ENCODE measurements at places on chromosomes 6 and 20.

GRCh38 chr6:166464068-166465002 is 81.6 kb upstream of the MPC1 start:
- DNase-seq: no peak

- no peak for DNase-seq
These were observed 9.8 kb downstream of the TOMM34 start for GRCh38 chr20:44950368-44950767.

- DNase-seq: no peak
These were observed 38.9 kb downstream of the ESF1 start for GRCh38 chr20:13745784-13746183.

GRCh38 chr6:81475646-81476045 is 276.8 kb downstream of the TENT5A start:
- no peak for DNase-seq

DNA sequence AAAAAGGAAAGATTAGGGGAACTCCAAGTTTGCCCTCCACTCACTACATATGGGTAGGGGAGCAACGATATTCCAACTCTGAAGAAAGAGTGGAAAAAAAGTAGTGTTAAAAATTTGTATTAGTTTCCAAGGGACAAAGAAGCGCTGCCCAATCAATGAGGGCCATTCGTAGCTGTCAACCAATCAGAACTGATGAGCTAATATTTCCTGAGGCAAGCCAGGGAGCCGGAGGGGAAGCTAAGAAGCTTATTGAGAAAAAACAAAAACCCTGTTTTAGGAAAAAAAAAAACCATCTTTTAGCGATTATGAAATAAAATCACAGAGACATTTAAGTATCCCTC is 59.5 kb downstream of the TRIM38 start:
- DNase-seq: no peak

DNA sequence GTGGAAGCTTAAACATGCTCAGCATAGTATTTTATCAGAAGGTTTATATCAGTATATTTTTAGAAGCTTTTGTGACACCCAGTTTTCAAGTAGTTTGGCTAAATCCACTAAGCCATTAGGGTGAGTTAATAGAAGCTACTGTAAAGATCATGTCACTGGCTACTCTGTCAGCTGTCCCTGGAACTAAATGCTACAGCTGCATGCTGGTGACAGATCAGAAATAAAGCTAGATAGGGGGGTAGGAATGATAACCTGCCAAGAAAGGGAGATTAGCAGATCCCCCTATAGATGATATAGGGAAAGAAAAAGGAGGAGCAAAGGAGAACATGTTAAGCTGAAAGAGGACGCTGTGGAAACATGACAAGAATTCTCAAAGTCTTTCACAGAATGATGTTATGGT is 363.2 kb downstream of the QKI start:
- DNase-seq: no peak

DNA sequence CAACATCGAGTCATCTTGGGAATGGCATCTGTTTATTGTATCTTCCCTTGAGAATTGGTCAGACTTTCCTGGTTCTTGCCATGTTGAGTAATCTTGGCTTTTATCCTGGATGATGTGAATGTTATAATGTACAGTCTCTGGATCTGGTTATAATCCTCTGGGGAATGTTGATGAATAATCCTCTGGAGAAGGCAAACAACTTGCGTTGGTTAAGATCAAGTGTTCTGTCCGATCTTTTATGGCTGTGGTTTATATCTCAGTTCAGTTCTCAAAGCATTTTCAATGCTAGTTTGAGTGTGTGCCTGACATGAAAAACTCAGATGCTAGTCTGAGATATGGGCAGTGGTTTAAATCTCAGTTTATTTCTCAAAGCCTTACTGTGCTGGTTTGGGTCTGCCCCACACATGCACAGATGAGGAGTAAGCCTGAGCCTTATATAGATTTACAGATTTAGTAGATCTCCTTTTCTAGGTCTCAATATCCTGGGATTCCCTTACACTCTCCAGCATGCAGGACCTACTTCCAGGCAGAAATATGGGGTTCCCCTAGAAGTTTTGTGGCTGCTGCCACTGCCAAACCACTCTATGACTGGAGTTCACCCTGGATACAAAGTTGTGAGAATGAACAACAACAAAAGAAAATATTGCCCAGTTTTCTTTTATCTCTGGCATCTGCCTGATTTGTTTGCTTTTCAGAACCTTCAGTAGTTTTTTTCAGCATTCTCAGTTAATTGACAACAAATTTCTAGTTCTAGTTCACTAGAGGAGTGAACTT is 191.8 kb upstream of the MAN1A1 start:
- DNase-seq: no peak

DNA sequence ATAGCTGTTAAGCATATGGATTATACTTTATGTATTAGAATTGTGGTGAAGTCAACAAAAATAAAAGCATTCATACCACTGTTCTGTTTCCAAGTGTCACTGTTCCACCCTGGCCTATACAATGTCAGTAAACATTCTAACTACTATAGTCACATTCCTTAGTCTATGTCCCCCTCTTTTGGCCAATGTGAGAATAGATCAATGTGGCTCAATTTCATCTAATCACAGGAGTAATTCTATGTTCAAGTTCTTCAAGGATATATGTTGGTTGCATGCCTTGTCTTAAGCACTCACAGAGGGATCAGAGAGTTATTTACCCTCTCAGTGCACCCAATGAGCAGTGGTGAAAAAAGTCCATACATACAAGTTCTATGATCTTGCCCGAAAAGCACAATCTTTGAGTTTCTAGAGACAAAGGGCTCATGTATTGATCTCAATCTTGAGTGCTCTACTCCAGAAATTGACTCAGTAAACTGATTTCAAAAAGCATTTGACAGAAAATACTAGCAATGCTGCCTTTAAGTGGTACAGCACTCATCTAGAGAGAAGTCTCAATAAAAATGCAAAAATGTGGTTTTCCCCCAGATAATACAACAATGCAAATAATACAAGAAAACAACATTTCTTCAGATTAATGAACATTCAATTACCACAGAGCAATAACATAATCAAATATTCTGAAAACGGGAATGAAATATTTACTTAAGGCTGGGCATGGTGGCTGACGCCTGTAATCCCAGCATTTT is 16.5 kb downstream of the SMLR1 start:
- DNase-seq: no peak

GRCh38 chr20:517221-517620 is 26.4 kb downstream of the CSNK2A1 start:
- DNase-seq: no peak

- DNase-seq: no peak
These were observed 15.2 kb downstream of the CTCFL start for GRCh38 chr20:57509665-57510237.

DNA sequence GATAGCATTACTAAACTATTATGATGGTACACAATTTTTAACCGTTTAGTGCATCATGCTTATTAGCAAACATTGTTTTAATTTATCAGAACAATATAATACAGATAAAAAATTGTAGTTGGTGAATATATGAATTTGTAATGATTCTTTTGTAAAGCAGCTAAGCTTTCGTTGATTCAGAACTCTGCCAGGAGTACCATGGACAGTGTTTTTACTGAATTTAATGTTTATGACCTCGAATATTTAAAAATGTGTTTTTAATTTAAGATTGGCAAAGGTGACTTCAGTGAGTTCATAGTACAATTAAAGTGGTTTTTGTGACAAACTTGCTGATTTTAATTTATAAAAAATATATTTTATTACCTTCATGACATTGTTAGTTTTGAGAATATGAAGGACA is 10.0 kb downstream of the AFDN start:
- no peak for DNase-seq

- no peak for DNase-seq
These were observed 47.2 kb downstream of the DUSP22 start for GRCh38 chr6:339480-339879.

DNA sequence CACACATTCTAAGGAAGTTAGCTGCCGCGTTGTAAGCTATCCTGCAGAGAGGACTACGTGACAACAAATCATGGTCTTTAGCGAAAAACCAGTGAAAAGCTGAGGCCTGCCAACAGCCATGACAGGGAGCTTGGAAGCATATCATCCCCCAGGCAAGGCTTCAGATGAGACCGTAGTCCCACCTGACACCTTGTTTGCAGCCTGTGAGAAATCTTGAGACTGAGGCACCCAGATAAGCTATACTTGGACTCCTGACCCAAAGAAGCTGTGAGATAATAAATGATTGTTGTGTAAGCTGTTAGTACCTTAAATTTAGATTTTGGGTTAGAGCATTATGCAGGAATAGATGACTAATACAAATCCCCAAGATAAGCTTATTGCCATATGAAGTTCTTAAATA is 45.4 kb upstream of the SENP6 start:
- DNase-seq: no peak

DNA sequence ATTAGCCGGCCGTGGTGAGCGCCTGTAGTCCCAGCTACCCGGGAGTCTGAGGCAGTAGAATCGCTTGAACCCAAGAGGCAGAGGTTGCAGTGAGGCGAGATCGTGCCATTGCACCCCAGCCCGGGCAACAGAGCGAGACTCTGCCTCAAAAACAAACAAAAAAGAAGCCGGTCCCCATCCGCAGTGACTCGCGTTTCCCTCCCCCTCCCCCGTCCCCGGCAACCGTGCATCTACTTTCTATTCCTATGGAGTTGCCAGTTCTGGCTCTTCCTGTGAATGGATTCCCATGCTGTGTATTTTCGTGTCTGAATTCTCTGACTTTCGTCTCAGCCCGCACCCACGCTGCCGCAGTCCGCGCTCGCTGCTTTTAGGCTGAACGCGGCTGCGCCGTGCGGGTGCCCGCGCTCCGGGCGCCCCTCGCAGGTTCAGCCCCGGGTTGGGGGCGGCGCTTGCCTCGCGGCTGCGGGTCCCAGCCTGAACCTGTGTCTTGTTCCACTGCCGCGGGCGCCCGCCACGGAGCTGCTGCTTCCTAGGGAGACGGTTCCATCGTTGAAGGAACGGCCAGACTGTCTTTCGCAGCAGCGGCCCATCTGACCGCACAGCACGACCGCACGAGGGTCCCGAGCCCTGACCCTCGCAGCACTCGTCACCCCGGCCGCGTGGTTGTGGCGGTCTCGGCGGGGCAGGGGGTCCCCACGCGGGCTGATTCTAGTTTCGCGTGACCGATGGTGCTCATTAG is 1.1 kb upstream of the MRGBP start:
- peak; percentile 50 for DNase-seq

DNA sequence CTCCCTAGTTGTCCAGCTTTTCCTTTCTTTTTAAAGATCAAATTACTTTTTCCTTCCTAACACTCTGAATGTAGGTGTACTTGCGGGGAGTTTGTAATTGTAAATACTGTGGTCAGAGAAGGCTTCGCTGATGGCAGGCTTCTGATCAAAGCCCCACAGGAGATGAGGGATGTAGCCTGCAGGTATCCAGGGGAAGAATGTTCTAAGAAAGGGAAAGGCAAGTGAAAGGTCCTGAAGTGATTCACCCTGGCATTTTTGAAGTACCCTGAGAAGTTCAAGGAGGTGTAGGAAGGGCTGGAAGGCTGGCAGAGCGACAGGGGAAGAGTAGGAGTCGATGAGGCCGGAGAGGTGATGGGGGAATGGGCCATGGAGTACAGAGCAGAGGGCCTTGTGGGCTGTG is 38.2 kb upstream of the CCN6 start:
- no peak for DNase-seq

DNA sequence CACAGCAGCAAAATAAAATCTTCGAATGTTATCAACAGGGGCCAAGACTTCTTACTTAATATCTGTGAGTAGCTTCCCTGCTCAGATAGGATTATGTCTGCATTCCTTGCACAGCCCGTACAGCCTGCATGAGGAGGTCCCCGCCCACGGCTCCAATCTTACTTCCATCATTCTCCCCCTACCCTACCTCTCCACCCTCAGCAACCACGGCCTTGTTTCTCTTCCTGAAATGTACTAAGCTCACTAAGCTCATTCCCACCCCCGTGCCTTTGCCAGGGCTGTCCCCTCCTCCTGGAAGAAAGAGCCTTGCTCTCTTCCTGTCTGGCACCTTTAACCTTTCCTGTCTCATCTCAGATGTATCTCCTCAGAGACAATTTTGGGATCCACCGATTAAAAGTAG is 120.4 kb downstream of the BCAS1 start:
- DNase-seq: no peak
